HFFc6 (cell line): ENCODE measurements at places on chromosomes 3 and 15.
A peak's percentile ranks its signal among the peaks of the same experiment; 100 is the strongest.

GRCh38 chr3:141407047-141407446 is 38.7 kb downstream of the ZBTB38 start:
- H3K27ac ChIP-seq: peak overlapping the region; percentile 97
- peak; percentile 97 for DNase-seq
- H3K4me1 ChIP-seq: peaks cover 92% of the 10 kb centered on the region
- no peaks in the 10 kb centered on the region for H3K27me3 ChIP-seq
- peak overlapping the region; percentile 88 for H3K4me3 ChIP-seq

DNA sequence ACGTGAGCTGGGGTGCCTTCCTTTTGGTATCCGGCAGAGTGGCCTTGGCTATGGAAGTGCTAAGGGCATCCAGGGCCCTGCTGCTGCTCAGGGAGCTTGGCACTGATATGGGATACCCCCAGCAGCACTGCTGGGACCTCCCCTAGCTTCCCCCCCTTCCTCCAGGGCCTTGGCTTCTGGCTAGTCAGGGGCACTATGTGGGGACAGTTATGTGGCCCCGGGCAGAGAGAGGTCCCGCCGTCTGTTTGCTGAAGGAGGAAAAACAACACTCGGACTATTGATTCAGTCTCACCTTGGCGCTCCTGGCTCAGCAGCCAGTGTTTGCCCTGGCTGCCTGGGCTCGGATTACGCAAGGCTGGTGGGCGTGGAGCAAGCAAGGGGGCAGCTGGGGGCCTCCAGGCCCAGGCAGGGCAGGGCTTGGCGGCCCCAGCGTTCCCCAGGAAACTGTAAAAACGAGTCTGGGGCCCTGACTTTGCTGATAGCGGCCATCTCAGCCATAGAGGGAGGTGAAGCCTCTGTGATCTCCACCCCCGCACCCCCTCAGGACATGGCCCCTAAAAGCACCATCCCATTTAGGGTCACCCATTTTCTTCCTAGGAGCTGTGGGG is 5.7 kb downstream of the FURIN start:
- H3K4me1 ChIP-seq: peaks cover 32% of the 10 kb centered on the region
- H3K36me3 ChIP-seq: no peaks in the 10 kb centered on the region
- H3K27ac ChIP-seq: no peak overlapping the region

DNA sequence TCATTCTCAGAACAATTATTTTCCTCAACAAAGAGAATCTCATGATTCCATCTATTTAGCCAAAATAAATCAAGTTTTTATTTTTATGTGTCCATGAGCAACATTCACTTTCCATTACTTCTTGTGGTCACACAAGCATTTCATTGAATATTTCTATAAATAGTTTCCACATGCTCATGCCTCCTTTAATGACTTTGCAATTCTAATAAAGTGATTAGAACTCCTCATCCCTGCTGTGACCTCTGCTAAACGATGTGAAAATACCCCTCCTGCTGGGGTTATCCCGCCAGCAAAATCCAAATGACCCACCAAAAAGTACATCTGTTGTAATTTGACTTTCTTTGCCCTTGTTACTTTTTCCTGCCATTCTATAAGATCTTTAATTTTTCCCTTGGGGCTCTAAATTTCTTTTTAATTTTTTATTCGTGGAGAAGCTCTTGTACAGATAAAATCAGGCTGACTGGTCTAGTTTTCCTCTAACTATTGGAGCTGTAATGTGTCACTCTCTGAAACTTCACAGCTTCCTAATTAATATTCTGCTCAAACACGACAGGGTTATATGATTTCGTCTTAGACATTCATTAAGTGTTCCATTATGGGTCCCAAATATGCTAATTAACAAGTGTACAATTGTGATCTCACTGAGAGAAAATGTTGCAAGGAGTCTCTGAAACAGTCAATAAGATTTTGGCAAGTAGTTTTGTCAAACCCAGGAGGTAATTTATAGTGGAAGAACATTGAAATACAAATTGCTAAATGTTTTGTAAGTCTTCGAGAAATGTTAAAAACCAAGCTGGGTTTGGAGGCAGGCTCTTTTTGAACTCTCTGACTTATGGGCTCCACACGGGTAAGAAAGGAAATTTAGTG is 533.1 kb upstream of the NAALADL2 start:
- H3K27ac ChIP-seq: peak overlapping the region; percentile 90
- H3K27me3 ChIP-seq: no peaks in the 10 kb centered on the region
- peak overlapping the region; percentile 39 for H3K4me3 ChIP-seq
- H3K4me1 ChIP-seq: peaks cover 64% of the 10 kb centered on the region

GRCh38 chr3:43647331-43648166 is 25.7 kb upstream of the ANO10 start:
- DNase-seq: no peak
- H3K4me1 ChIP-seq: peaks cover 24% of the 10 kb centered on the region
- H3K36me3 ChIP-seq: no peaks in the 10 kb centered on the region
- no peak overlapping the region for H3K4me3 ChIP-seq

- peaks cover 27% of the 10 kb centered on the region for H3K27me3 ChIP-seq
- H3K36me3 ChIP-seq: no peaks in the 10 kb centered on the region
- DNase-seq: no peak
These were observed 321.7 kb upstream of the FRG2C start for GRCh38 chr3:75342425-75342824.

DNA sequence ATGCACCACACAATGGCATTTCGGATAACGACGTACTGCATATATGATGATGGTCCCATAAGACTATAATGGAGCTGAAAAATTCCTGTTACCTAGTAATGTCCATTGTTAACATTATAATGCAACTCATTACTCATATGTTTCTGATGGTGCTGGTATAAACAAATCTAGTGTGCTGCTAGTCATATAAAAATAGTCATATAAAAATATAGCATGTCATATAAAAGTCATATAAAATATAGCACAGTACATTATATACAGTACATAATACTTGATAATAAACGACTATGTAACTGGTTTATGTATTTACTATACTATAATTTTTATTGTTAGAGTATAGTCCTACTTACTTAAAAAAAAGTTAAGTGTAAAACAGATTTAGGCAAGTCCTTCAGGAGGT is 50.6 kb downstream of the HACD2 start:
- H3K36me3 ChIP-seq: no peaks in the 10 kb centered on the region
- no peak for DNase-seq
- H3K4me3 ChIP-seq: no peak overlapping the region
- no peak overlapping the region for H3K27ac ChIP-seq

DNA sequence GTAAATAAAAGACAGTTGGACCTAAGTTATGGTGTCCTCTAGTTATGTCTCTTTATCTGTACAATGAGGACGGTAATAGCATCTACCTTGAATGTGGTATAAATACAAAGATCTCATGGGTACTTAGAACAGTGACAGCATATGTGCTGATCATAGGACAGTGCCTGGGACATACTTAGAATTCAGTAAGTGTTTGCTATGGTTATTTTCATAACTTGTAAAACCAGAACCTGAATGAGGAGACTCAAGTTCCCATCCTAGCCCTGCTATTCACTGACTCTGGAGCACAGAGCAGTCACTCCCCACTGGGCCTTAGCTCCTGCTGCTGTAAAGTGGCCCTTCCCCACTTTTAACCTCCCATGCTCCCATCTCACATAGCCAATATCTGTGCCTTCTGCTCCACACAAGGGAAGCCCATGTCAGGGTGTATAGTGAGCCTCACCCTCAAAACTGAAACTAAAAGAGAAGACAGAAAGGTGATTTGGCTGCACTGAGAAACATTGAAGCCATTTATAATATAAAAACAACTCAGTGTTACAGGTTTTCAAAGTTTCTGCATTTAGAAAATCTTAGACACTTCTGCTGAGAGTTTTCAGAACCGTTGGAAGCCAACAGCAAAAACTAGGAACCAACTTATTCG is 225.4 kb upstream of the UBE2E2 start:
- no peak overlapping the region for H3K27ac ChIP-seq
- peaks cover 4% of the 10 kb centered on the region; the same call in 1 of the 2 replicates for H3K4me1 ChIP-seq
- no peak for DNase-seq
- H3K27me3 ChIP-seq: peaks cover 2% of the 10 kb centered on the region; the same call in 1 of the 2 replicates
- H3K4me3 ChIP-seq: no peak overlapping the region

DNA sequence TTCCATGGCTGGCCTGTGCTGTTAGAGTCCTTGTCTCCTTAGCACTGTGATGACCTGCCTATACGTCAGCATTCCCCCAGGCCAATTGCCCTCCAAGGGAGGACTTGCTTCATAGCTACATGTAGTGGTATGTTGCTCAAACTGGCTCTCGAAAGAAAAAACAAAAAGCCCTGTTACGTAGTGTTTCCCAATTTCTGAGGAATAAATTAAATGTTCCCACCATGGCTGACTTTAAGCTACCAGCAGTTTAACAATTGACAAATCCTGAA is 54.6 kb downstream of the WNT7A start:
- peaks cover 4% of the 10 kb centered on the region for H3K27me3 ChIP-seq
- H3K4me1 ChIP-seq: 0 out of 2 replicates have a peak, but pooled peaks cover 8% of the 10 kb centered on the region
- no peak overlapping the region for H3K4me3 ChIP-seq
- H3K36me3 ChIP-seq: no peaks in the 10 kb centered on the region
- DNase-seq: no peak
- no peak overlapping the region for H3K27ac ChIP-seq

DNA sequence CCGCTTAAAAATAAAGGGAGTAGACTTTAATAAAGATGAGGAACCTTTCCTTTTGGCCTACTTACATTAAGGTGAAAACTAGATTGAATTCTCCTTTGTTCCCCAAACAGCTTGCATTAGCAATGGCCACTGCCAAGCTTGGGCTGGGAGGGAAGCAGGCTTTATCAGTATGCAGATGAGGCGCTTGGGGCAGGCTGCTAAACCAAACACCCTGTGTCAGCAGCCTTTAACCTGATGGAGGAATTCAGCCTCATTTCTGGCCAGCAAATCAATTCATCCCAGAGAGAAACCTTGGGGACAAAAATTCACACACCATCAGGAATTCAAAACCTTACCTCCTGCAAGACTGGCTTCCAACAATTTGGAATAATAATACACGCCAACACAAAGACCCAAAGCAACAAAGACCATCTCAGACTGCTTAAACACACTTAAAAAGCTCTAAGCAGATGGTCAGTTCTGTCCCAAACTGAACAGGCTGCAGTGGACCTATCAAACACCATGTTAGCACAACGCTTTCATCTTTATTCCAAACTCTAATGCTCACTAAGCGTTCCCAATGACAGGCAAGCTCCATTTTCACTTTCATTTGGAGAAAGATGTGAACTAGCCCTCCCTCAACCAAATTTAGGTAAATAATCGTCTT is 255.1 kb upstream of the CMC1 start:
- H3K27ac ChIP-seq: no peak overlapping the region
- no peaks in the 10 kb centered on the region for H3K36me3 ChIP-seq
- H3K4me3 ChIP-seq: no peak overlapping the region
- no peaks in the 10 kb centered on the region for H3K4me1 ChIP-seq
- peaks cover 2% of the 10 kb centered on the region; the same call in 1 of the 2 replicates for H3K27me3 ChIP-seq

DNA sequence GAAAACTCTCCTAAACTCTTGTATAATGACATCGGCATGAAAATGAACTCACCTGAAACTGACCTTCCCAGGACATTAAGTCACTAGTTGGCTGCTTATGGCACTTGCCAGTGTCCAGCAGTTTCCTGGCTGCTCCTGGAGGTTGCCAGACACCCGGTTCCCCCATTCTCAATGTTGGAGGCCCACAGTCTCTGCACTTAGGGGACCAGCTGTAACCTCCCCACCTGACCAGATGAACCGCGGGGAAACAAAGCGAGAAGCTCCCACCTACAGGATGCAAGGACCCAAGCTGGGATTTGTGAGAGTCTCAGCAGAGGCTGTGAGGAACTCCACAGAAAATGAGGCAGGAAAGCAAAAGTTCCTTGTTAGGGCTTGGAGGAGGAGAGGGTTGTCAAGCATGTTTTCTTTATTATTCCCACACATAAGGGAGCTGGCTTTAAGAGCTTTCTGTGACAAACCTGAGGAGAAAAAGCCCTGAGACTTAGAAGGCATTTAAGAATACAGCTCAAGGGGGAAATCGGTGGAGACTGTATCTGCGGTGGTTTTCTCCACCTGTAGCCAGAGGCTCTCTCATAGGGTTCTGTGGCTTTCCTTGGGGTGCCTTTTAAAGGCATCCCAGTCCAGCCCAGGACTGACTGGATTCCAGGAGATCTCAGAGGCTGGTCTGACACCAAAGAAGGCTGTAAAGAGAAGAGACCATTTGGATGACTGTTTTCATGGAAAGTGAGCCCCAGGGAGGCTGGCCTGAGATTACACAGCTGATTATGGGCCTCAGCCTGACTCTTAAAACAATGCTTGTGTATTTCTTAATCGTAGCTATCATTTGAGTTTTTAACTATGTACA is 4.6 kb downstream of the TPM1 start:
- H3K27ac ChIP-seq: peak overlapping the region; percentile 96
- DNase-seq: peak; percentile 68
- H3K4me1 ChIP-seq: peaks cover 64% of the 10 kb centered on the region
- peaks cover 61% of the 10 kb centered on the region for H3K27me3 ChIP-seq

GRCh38 chr15:98896802-98897732 is 110.5 kb downstream of the PGPEP1L start:
- H3K4me1 ChIP-seq: peaks cover 90% of the 10 kb centered on the region
- H3K27ac ChIP-seq: peak overlapping the region; percentile 94
- peaks cover 6% of the 10 kb centered on the region for H3K27me3 ChIP-seq
- H3K4me3 ChIP-seq: peak overlapping the region; percentile 75
- peaks cover 37% of the 10 kb centered on the region for H3K36me3 ChIP-seq
- DNase-seq: peak; percentile 99

- peak overlapping the region; percentile 16; the same call in 1 of the 2 replicates for H3K4me3 ChIP-seq
- H3K4me1 ChIP-seq: peaks cover 39% of the 10 kb centered on the region
- H3K27ac ChIP-seq: no peak overlapping the region
- no peak for DNase-seq
- no peaks in the 10 kb centered on the region for H3K27me3 ChIP-seq
These were observed 358.9 kb downstream of the RBMS3 start for GRCh38 chr3:29639578-29640290.

DNA sequence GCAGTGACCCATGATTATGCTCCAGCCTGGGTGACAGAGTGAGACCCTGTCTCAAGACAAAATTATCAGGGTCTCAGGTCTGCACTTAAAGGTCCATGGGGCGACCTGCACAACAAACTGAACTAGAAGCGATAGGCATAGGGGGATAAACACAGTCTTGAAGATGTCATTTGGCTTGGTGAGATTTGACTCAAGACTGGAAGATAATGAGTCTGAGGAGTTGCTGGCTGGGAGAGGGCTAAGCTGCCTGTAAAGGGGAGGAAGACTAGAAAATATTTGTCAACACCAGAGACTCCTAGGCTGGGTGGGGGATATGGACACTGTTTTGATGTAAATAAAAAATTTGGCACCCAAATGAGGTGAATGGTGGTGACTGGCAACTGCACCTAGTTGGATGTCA is 19.8 kb downstream of the GHRL start:
- H3K4me3 ChIP-seq: no peak overlapping the region
- peaks cover 25% of the 10 kb centered on the region for H3K36me3 ChIP-seq
- DNase-seq: no peak

- H3K27me3 ChIP-seq: no peaks in the 10 kb centered on the region
- H3K36me3 ChIP-seq: peaks cover 23% of the 10 kb centered on the region
- H3K27ac ChIP-seq: no peak overlapping the region
- no peak for DNase-seq
- H3K4me3 ChIP-seq: no peak overlapping the region
These were observed 31.9 kb upstream of the TSC22D2 start for GRCh38 chr3:150376001-150376848.

GRCh38 chr3:480070-480469 is 283.5 kb downstream of the CHL1 start:
- H3K27me3 ChIP-seq: no peaks in the 10 kb centered on the region
- H3K4me1 ChIP-seq: no peaks in the 10 kb centered on the region
- H3K27ac ChIP-seq: no peak overlapping the region
- DNase-seq: no peak
